BE2C (cell line): ENCODE measurements at places on chromosomes 4 and X.
A peak's percentile ranks its signal among the peaks of the same experiment; 100 is the strongest.

DNA sequence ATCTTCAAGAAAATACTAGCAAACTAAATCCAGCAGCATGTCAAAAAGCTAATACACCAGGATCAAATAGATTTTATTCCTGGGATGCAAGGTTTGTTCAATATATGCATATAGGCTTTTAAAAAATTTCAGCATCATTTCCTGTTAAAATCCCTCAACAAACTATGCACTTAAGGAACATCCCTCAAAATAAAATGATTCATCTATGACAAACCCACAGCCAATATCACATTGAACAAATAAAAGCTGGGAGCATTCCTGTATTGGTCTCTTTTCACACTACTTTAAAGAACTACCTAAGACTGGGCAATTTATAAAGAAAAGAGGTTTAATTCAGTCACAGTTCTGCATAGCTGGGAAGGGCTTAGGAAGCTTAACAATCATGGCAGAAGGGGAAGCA is 726.7 kb downstream of the GRXCR1 start:
- DNase-seq, result no peak

- no peak for DNase-seq
Observed at GRCh38 chr4:164876700-164877324, at the start of gene APELA. Gene APELA (plus strand): TSS chr4:164877178. CDS start chr4:164877332, 154 bp downstream.

DNA sequence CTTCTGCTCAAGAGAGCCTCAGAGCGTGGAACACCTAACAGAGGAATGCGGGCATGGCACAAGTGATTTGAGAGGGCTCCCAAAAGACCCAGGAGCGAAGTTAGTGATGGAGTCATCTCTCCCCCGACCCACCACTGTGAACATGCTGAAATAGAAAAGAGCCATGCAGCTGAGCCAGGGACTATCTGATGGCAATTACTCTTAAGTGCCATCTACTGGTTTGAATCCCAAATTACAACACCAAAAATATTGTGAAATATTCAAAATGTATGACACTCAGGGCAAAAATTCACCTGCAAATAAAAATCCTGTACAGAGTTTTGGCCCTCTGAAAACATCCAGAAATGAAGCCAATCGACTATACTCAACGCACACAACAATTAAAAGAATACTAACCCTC is 2038.9 kb upstream of the ADGRL3 start:
- DNase-seq, result no peak

DNA sequence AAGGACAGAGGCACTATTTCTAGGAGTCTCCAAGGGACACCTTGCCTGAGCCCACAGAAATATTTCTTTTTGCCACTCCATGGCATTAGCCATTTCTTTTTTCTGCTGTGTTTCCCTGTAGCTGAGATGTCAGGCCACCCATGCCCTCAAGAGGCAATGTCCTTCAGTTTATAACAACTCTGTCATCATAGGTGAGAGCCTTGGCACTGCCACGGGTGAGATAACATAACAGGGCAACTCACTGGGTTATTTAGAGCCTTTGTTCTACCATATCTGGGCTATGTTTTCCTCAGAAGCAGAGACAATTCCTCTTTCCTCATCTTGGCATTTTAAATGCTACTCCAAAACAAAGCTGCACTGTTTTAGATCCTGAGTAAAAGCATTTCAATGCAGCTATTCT is 99.9 kb upstream of the MAOA start:
- no peak for DNase-seq

DNA sequence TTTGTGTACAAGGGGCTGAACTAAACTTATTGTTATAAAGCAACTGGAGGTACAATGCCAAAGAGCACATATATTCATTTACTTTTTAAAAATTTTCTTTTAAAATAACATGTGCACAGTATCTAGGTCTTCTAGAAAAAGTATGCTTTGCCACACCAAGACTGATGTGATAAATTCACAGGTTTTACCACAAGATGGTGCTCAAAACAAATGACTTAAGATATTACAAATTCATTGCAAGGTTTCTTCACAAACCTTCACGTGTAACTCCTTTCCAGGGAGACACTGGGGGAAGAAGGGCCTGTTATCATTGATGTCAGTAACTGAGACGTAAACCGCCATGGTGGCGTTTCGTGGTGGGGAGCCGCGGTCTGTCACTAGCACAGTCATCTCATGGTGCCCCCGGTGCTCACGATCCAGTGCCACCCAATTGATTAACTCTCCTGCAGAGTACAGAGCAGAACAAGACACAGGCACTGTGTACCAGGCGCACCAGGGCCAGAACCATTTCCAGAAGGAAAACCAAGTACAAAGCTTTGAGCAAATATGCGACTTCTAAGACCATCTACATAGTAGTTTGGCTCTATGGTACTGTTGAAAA is 162.2 kb downstream of the DCHS2 start:
- no peak for DNase-seq

DNA sequence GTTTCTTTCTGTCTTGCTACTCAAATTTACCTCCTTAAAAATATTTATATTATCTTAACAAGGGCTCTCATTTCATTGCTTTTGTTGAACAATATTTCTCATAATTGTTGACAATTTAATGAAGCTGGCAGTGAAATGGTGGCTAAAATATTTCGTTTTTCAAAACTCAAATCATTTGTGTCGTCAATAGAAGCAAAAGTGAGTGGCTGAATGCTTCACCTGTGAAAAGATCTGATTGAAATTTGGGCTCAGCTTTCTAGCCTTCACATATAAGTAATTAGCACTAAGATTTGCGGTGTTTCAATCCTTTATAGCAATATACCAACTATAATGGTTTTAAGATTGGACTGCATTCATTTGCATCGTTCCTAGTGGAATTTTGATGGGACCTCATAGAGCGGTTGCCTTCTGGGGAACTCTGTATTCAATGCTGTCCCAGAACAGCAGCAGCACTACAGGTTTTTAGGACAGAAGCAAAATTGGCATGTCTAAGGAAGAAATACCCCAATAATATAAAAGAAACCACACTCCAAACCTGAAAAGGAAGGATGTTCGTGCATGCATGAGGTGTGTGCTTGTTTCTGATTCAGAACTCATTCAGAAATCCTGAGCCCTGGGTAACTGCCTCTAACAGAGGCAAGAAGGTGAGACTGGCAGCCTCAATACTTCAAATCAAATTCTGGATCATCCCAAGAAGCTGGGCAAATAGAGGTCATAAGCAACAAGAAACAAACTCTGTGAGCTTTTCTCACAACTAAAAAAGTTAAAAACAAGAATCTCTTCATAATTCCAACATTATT is 2.5 kb downstream of the CXCL1 start:
- no peak for DNase-seq

GRCh38 chr4:71334465-71334882 is 4.3 kb upstream of the SLC4A4 start:
- DNase-seq, result no peak

DNA sequence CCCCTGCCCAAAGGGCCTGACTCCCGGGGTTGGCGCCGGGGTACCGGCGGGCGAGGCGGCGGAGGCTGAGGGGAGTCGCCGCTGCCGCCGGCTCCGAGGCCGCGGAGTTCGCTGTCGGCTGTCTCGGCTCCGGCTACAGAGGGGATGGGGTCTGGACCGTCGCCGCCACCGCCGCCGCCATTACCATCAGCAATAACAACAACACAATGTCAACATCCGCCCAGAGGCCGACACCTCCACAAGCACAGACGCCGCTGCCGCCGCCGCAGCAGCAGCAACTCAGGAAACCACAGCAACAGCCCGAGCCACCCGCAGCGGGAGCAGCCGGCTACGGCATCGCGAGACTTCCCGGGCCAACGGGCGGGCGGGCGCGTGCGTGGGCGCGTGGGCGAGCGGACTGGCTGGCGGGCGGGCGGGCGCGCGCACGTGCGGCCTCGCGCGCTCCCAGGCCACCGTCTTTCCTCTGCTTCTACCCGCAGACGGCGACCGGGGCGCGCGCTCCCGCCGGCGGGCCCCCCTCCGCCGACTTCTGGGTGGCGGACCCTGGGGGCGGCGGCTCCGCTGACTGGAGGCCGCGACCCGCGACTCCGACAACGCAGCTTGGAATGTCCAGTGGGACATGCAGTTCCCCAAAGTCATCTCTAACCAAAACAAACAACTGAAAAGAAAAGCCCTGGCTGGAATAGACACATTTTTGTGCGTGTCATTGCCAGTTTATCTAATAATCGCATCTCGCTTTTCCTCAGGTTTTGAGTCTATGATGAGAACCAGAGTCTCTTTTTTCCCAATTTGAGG is at the start of gene CHIC2:
TSS of gene CHIC2 (minus strand) at position 289 of the 795 bp plus-strand sequence. CDS start 305 bp downstream, outside the sequence.
- peak; percentile 97 for DNase-seq

- DNase-seq, result no peak
Observed at GRCh38 chr4:17968721-17969120, 52.8 kb downstream of the LCORL start.

DNA sequence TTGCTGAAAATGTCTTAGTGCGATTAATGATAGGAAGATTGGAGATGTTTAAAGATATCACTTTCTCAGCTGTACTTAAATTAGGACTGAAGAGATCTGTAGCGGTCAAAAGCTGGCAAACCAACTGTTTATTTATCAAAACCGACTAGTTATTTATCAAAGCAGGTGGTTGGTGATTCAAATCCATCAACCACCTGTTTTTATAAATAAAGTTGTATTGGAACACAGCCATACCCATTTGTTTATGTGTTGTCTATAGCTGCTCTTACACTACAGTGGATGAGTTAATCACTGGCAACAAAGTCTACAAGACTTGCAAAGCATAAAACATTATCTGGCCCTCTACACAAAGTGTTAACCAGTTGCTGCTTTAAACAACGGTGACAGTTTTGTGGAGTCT is 76.8 kb downstream of the IL15 start:
- no peak for DNase-seq

GRCh38 chrX:1807301-1807731 is 192.5 kb downstream of the ASMT start:
- DNase-seq, result no peak

DNA sequence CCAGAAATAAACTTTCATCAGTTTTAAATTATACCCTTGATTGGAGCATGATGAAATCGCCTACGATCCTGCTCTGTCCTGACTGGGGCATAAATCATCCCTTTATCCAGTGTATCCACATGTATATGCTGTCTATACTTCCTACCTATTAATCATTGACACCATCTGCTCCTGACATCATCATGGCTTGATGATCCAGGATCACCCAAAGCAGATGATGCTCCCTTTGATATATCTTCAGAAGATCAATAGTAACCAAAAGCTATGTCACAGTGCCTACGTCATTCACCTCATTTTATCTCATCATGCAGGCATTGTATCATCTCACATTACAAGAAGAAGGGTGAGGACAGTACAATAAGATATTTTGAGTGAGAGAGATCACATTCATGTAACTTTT is 137.5 kb downstream of the COMMD8 start:
- DNase-seq, result no peak

GRCh38 chr4:128483041-128483440 is 195.4 kb upstream of the PGRMC2 start:
- no peak for DNase-seq

GRCh38 chr4:187238646-187239045 is 515.0 kb upstream of the FAT1 start:
- DNase-seq, result no peak

GRCh38 chr4:78337244-78338020 is 214.1 kb upstream of the ANXA3 start:
- DNase-seq, result no peak

GRCh38 chrX:41946989-41947612 is 23.7 kb upstream of the CASK start:
- DNase-seq, result no peak

- no peak for DNase-seq
Observed at GRCh38 chr4:125725957-125726525, 411.3 kb downstream of the FAT4 start.

DNA sequence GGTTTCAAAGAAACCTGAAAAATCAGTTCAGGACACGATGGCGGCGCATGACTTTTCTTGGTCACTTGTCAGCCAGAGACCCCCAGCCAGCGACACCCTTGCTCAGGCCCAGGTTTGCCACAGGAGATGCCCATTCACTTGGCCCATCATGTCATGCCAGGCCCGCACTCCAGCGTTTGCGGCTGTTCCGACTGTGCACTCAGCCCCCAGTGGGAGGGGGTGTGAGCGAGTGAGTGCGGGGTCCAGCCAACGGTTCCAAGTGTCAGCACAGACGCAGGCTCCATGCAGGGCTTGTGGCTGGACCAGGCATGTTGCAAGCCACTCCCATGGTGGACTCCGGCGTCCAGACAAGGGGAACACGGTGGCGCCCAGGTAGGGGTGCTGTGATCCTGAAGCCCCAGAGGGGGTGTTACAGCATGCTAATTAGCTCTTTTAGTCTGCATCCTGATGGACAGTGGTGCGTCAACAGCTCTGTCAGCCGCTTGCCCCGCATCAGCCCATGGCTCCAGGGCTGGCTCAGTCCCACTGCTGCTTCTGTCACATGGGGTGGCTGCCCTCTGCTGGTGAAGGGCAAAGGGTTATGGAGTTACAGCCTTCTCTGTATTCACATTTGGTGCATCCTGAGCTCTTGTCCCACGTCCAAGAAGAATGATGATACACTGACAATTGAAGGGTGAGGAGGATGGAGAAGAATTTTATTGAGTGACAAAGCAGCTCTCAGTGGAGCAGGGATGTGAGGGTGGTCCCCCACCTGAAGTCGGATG is 3.7 kb upstream of the MAEA start:
- peak; percentile 69 for DNase-seq

DNA sequence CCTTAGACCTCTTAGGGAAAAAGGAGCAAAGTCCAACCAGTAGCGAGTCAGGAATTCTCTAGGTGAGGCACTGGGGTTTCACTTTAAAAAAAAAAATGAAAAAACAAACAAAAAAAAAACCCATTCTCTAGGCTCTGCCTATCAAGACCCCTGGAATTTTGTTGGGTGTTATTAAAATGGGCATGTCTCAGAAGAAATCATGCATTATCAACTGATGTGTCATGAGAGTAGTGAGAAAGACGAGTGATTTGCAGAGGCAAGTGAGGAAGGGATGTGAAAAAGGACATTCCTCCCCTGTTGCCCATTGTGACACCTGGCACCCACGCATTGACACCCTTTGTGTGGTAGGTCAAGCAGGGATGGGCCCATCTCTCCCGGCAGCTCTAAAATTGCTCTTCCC is 78.9 kb downstream of the AASDH start:
- DNase-seq, result no peak

DNA sequence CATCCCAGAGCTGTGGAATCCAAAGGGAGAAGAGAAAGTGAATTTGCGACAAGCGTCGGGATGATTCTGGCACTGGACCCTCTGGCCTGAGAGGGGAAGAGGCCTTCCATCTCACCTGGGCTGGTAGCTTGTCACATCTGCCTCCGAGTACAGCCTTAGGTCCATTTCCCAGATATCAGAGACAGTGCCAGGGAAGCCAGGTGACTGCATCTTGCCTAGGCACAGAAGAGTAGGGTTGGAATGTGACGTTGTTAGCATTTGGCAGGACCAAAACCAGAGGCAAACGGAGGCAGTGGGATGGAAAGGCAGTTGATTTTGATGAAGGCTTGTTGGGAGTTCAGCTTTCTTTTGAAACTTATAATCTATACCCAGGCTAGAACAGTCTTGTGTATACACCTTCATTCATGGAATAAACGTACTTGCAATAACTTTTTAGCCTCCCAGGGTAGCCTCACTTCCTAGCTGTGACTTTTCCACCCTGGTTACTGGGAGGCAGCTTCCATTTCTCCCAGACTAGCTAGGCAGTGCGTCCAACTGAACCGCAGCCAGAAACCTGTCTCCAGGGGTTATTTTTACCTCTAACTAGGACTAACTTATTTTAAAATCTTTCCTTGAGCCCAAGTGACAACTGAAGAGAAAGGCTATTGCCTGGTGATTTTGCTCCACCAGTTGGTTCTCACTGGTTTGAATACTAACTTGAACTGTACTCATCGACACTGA is 5.9 kb downstream of the SOD3 start:
- DNase-seq, result no peak

- DNase-seq, result no peak
Observed at GRCh38 chr4:38957261-38957815, 74.9 kb downstream of the TMEM156 start.
